B cell (primary cell): ENCODE measurements at places on chromosomes 12 and 14. TPM values are rescaled to one million over a fixed set of nuclear protein-coding genes. Genes with fewer than 3 reads are reported as not detected.

DNA sequence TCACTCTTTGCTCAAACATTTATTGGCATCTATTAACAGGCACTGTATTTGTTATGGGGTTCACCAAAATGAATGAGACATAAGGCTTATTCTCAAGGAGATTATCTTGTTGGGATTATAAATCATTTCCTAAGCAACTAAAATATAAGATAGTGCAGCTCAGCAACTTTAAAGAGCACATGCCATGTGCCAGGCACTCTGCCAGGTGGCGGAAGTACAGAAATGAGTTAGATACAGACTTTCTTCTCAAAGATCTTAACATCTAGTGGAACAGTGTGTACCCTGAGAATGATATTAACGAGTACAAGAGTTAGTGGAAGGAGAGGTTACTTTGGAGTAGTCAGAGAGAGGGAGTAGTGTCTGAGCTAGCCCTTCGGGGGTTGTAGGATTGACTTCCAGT is 28.4 kb upstream of the TOMM20L start:
- DNase-seq: no peak

DNA sequence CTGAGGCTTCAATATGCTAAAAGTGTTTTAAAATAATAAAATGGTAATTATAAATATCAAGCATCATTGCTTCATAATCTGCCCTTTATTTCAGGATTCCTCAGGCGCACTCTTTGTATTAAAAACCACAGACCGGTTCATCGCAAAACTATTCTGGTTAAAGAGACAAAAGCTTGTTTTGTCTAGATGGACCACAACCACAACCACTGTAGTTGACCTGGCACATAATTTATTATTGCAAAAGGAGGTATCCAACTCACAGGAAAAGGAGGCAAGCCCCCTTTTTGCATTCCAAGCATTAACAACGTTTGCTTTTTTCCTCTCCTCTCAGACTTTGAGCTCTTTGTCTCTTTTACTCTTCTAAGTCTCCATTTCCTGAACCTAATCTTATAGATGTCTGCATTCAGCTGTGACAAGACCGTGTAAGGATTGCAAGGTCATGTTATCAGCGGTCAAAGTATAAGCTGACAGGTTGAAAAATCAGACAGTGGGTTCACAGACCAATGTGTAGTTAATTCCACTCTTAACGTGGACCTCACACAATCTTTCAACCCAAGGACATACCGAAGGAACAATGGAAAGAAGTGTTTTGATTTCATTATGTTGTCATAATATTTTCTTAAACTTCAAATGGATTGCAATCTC is 1057.6 kb downstream of the GALC start:
- no peak for DNase-seq

DNA sequence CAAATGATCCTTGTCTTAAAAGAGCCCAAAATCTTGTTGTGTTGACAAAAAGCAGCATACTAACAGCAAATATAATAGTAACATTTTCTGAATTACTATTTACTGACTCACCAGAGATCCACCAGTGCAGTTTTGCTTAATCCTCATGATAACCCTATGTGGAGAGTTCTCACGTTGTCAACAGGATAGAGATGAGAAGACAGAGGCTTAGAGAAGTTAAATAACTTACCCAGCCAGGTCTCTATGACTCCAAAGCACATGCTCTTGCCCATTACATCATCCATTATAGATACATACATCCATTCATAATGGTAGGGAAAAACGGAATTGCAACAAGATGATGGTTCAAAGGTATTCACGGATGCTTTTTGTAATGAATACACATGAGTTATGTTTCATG is 111.9 kb downstream of the PAX9 start:
- no peak for DNase-seq

SCNN1A gene
- 0.20 TPM in 1 of 2 replicates, not detected in the other for total RNA-seq

GRCh38 chr12:79347866-79348265 is 342.9 kb downstream of the PAWR start:
- no peak for DNase-seq

DNA sequence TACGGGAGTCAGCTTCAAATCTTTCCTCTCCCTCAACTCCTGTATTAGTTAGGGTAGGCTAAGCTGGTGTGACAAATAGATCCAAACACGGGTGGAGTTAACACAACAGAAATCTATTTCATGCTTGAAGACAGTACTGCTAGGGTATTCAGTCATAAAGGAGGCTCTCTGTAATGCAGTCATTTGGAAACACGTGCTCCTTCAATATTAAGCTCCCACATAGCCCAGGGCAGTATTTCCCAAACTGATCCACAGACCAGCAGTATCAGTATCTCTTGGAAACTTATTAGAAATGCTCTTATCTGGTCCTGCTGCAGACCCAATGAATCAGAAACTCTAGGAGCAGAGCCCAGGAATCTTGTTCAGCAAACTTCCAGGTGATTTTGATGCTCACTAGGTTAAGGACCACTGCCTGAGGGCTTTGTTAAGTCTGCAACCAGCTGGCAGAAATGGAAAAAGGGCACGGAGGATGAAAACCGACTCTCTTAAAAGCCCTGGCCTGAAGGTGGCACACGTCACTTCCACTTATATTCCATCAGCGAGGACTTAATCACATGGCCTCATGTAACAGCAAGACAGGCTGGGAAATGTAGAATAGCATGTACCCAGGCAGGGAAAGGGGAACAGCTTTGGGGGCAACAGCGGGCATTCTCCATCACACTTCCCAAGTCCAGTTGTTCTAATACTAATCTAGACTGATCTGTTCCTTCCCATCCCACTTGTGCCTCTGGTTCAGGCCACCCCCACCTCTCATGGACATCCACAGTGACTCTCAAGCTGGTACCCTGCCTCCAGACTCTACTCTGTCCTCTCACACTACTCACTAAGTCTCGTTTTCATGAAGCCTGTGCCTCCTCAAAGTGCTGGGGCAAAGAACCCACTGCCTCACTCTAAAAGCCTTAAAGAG is 38.2 kb upstream of the RIC8B start:
- DNase-seq: peak; percentile 29

- DNase-seq: no peak
Observed at GRCh38 chr12:78392918-78393317, 471.7 kb upstream of the SYT1 start.
